ENCODE measurements at places on chromosomes 7 and 10. TPM values are rescaled to one million over a fixed set of nuclear protein-coding genes. Genes with fewer than 3 reads are reported as not detected.

GRCh38 chr10:21524131-21524525 is 1.4 kb downstream of the SKIDA1 start:
- no peak for DNase-seq

DNA sequence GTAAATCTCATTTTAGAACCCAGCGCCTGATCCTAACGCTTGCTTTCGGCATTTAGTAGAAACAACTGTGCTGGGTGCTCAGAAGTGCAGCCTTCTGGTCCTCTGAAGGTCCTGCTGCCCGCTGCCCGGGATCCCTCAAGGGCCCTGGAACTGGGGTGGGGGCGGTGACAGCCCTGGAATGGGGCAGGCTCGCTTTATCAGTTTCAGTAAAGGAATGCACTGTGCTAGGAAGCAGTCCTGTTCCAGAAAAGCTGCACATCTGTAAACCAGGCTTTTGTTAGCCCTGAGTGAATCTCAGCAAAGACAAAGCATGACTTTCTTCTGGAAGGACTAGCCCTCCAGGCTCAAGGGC is 254.6 kb downstream of the TNS3 start:
- no peak for DNase-seq

Gene IL2RA
- 531 TPM for total RNA-seq

- no peak for DNase-seq
Measured at GRCh38 chr10:31121757-31122577, 90.3 kb upstream of the ZNF438 start.

DNA sequence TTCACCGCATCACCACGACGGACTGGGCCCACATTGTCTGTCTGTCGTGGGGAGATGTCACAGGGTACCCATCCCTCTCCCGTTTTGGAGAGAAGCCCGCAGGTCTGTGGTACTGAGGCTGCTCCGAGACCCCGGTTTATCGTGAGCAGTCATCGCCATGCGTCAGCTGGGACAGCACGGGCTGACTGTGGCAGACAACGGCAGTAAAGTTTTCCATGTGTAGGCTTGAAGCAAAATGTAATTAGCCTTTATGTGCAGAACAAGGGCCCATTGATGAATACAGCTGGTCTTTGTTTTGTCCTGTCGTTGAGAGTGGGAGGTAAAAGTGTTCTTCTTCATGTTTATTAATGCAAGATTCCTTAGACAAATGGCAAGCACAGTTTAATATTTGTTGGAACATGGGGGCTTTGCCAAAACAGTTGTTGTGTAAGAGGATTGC is 167.4 kb upstream of the SH2B2 start:
- DNase-seq: no peak

- peak; percentile 30 for DNase-seq
Measured at GRCh38 chr10:86287110-86287793, 79.3 kb downstream of the GRID1 start.

- no peak for DNase-seq
Measured at GRCh38 chr10:116728526-116729096, 13.8 kb downstream of the HSPA12A start.

DNA sequence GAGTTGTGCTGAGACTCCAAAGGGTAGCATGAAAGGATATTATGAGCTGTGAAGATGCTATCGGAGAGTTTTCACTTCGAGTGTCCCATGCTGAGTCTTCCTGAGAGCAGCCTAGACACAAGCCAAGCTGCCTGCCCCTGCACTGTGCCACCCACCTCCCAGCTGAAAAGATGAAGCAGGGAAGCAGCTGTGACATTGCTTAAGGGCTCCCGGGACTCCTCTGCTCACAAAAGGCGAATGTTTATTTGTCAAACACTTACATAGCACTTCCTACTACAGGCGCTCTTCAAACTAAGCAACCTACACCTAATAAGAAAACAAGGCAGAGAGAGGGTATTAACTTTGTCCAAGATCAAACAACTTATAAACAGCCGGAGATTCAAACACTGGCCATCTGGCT is 95.6 kb downstream of the OSBPL3 start:
- DNase-seq: no peak

DNA sequence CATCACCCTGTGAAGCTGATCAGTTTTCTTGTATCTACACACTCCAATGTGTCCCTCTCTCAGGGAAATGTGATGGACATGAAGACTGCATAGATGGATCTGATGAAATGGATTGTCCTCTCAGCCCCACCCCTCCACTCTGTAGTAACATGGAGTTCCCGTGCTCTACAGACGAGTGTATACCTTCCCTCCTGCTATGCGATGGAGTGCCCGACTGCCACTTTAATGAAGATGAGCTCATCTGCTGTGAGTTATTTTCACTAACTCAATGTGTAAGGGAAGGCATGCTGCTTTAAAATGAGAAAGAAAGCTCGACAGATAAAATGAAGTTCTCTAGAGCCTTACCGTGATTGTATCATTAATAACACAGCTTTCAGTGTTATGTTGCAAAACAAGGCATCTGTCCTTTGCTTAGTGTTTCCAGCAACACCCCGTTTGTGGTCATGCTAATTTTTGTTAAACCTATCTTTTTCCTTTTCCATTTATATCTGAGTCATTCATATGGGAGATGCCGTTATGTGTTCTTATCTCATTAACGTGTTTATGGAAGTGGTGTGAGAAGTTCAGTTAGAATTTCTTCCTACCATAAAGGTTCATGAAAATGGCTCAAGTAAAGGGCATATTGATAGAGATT is 220.9 kb upstream of the PLXDC2 start:
- no peak for DNase-seq

DNA sequence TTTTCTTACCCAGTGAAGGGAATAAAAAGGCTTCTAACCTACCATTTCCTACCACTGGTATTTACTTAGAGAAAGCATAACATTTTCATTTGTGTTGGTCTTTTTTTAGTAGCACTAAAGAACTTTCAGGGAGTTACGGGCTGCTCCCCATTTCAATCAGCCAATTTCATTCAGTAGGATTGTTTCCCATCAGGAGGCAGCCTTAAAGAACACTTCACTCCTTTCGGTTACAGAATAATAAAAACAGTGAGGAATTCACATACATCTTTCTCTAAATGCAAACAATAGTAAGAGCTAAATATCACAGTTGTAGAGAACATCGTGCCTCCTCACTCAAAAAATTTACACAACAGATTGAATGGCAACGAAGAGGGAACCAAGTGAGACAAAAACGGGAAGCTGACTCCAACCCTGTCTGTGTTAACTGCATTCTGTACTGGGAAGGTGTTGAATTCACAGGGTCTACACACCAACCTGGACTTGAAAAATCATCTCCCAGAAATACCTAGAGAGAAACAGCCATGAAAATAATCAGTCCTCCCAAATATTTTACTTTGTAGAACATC is 55.5 kb upstream of the ABLIM1 start:
- no peak for DNase-seq

DNA sequence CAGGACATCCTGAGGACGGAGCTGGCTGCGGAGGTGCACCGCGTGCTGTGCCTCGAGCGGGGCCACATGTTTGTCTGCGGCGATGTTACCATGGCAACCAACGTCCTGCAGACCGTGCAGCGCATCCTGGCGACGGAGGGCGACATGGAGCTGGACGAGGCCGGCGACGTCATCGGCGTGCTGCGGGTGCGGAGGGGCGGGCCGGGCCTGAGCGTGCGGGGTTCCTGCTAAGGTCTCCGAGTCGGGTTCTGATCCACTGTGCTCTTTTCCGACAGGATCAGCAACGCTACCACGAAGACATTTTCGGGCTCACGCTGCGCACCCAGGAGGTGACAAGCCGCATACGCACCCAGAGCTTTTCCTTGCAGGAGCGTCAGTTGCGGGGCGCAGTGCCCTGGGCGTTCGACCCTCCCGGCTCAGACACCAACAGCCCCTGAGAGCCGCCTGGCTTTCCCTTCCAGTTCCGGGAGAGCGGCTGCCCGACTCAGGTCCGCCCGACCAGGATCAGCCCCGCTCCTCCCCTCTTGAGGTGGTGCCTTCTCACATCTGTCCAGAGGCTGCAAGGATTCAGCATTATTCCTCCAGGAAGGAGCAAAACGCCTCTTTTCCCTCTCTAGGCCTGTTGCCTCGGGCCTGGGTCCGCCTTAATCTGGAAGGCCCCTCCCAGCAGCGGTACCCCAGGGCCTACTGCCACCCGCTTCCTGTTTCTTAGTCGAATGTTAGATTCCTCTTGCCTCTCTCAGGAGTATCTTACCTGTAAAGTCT is 10.4 kb downstream of the ATG9B start:
- DNase-seq: peak; percentile 82

GRCh38 chr10:22268503-22268902 is 47.7 kb upstream of the COMMD3 start:
- DNase-seq: no peak

Gene PLEKHS1
- not detected for total RNA-seq

Gene TMEM176A
- total RNA-seq: not detected

- no peak for DNase-seq
Measured at GRCh38 chr10:132395704-132396493, 1.1 kb upstream of the PWWP2B start.

DNA sequence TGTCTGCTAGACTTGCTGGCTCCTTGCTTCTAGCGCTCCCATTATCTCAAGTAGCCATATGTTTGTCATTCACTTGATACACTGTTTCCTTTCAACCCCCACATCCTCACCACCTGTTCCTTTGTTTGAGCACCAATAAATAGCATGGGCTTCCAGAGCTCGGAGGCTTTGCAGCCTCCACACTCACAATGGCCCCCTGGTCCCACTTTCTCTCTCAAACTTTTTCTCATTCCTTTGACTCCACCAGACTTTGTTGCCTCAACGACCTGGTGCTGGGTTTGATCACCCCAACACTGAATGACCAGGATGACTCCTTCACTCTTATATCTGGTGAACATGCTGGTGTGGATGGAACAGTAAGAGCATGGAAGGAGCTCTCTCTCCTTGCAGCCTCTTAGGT is 114.5 kb upstream of the TRIM24 start:
- no peak for DNase-seq

Gene OR6B1
- not detected for total RNA-seq

All from activated naive CD4-positive, alpha-beta T cell treated with anti-CD3 and anti-CD28 coated beads, Interleukin-2, amount 50 U/mL, for 72 hours (primary cell).